ENCODE measurements at places on chromosomes 3 and 15.
A peak's percentile ranks its signal among the peaks of the same experiment; 100 is the strongest.

DNA sequence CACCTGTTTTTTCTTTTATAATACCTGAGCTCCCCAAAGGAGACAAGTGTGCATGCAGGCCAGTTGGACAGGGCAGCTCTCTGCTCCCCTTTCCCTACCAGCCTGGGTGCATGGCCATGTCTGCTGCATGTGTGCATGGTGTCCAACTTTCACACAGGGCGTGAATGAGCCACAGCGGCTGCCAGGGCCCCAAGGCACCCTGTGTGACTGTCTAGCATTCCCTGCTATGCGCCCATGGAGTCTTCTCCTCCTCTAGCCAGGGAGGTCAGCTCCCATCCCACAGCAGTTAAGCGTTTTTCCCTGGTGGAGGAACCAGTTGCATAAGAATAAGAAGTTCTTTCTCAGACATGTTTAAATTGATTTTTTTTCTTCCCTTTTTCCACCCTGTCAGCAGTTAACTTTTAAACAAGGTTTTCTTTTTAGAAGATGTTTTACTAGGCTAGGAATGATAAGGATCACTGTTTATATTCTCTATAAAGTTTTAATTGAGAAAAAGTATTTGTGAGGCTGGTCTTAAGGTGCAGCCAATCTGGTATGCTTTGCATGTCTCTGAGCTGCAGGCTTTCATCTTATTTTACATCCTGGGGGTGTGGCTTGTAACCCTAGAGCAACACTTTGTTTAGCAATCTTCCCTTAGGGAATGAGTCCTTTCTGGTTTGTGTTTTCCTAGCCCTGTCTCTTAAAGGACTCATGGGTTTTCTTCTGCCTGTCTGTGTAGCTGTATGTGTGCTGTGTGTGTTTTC lies 20.5 kb upstream of the OR5H1 start:
- DNase-seq, result no peak

DNA sequence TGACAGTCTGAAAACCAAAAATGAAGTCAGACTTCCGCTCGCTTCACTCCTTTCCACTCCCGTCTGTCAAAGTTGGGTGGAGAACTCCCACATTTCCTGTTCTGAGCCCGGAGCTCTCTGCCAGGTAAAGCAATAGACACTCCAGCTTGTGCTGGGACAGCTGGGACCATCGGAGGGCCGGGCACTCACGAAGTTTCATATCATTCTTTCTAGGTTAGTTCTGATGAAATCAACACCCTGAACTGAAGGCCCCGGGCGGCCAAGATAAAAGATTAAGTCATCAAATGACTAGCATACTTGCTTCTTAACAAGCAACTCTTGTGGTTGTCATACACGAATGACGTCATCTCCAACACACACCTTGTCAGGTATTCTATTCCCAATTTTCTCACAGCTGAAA lies 42.1 kb downstream of the MAGI1 start:
- DNase-seq, result no peak

DNA sequence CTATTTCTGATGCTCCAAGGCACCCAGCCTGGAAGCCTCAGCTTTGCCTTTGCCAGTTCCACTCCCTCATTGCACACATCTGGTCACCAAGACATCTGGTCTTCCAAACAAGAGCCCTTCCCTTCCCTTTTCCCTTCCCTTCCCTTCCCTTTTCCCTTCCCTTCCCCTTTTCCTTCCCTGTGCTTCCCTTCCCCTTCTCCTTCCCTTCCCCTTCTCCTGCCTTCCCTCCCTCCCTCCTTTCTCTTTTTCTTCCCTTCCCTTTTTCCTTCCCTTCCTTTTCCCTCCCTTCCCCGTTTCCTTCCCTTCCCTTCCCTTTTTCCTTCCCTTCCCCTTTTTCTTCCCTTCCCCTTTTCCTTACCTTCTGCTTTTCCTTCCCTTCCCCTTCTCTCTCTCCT lies 2.4 kb upstream of the CGNL1 start:
- no peak for DNase-seq

GRCh38 chr15:50304836-50305235 lies 39.3 kb upstream of the HDC start:
- DNase-seq, result no peak

DNA sequence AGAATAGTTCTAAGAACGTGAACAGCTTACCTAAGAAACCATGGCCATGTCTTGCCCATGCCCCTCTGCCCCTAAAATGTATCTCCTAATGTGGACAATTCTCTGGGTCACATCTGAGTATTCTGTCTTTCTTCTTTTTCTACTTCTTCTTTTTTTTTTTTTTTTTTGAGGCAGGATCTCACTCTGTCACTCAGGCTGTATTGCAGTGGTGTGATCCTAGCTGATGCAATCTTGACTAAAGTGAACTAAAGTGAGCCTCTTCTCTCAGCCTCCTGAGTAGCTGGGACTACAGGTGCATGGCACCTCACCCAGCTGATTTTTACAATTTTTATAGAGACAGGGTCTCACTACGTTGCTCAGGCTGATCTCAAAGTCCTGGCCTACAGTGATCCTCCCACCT lies 204.8 kb upstream of the ZPLD1 start:
- DNase-seq, result no peak

DNA sequence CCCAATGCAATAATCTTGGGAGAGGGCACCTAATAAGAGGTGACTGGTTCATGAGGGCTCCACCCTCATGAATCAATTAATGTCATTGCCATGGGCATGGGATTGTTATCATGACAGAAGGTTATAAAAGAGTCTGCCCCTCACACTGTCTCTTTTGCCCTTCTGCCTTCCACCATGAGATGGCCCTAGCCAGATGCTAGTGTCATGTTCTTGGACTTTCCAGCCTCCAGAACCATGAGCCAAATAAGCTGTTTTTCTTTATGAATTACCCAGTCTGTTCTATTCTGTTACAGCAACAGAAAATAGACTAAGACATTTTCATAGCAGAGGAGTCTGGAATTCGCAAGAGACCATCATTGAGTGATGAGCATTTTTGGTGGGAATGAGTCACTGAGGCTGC lies 16.0 kb upstream of the RAD18 start:
- no peak for DNase-seq

- DNase-seq, result no peak
These were observed 41.9 kb upstream of the ABHD10 start for GRCh38 chr3:111936967-111937366.

GRCh38 chr3:41102053-41102556 lies 97.2 kb upstream of the CTNNB1 start:
- DNase-seq, result peak; percentile 54

DNA sequence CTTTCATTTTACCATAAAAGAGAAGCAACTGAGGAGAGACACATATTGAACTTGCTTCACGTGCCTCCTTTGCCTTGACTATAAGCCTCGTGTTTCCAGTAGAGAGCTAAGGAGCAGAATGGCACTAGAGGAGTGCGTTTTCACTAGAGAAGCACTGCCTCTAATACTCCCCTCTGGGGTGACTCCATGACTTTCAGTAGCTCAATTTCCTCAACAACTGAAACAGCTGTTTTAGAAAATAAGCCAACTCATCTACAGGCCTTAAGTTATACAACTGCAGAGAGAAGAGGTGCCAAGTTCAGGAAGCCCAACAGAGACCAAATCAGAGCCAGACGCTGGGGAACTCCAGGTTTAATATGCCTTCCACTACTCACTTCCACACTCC lies 1.9 kb downstream of the UBP1 start:
- no peak for DNase-seq

DNA sequence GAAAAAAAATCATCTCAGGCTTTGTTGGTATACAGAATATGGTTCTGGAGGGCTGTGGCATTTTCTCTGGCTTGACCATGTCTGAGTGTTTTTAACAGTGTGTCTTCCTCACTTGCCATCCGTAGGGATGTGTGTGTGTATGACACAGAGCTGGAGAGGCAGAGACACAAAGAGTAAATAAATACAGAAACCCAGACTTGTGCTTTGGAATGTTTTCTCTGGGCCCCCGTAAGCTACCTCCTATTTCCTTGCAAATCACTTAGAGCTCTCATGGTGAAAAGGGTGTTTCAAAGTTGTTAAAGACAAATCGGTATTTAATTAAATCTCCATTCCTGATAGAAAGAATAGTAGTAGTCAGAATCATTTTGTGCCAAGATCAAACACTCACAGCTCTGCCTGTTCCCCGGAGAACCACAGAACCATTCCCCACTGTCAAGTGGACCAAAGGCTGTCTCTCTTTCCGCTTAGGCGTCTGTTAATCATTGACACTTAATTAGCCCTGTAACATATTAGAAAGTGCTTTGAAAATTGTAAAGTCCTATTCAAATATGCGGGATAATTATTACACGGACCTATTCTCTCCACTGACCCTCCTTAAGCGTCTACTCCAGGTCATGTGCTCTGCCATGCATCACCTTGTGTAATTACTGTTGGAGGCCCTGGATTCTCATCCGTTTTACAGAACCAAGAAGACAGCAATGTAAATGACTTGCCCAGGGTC lies 313.6 kb upstream of the TLE3 start:
- no peak for DNase-seq

GRCh38 chr15:94478763-94479162 lies 247.4 kb downstream of the MCTP2 start:
- DNase-seq, result no peak

DNA sequence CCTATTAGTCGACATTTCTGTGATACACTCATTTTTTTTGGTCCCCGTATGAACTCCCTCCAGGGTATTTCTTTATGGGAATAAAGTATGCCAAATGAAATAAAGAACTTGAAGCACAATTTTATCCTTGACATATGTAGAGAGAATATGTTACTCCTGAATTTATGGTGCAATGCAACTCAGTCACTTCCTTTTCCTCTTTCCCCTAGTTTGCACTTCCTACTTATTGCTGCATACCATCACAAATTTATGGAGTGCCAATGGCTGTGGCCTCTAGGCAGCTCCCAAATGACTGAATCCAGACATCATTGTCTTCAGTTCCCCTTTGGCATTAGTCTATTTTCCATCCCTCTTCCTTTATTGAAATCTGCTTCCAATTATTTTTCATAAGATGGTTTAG lies 403.5 kb downstream of the FHIT start:
- no peak for DNase-seq

DNA sequence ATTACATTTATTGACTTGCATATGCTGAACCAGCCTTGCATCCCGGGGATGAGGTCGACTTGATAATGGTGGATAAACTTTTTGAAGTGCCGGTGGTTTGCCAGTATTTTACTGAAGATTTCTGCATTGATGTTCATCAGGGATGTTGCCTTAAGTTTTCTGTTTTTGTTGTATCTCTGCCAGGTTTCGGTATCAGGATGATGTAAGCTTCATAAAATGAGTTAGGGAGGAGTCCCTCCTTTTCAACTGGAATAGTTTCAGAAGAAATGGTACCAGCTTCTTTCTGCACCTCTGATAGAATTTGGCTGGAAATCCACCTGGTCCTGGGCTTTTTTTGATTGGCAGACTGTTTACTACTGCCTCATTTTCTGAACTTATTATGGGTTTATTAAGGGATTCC lies 250.8 kb downstream of the TBC1D5 start:
- no peak for DNase-seq

GRCh38 chr3:194485468-194485880 lies 1.3 kb downstream of the ATP13A3 start:
- DNase-seq, result no peak

DNA sequence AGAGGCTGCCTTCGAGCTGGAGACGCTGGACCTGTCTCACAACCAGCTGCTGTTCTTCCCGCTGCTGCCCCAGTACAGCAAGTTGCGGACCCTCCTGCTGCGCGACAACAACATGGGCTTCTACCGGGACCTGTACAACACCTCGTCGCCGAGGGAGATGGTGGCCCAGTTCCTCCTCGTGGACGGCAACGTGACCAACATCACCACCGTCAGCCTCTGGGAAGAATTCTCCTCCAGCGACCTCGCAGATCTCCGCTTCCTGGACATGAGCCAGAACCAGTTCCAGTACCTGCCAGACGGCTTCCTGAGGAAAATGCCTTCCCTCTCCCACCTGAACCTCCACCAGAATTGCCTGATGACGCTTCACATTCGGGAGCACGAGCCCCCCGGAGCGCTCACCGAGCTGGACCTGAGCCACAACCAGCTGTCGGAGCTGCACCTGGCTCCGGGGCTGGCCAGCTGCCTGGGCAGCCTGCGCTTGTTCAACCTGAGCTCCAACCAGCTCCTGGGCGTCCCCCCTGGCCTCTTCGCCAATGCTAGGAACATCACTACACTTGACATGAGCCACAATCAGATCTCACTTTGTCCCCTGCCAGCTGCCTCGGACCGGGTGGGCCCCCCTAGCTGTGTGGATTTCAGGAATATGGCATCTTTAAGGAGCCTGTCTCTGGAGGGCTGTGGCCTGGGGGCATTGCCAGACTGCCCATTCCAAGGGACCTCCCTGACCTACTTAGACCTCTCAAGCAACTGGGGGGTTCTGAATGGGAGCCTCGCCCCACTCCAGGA lies 21.1 kb downstream of the NRROS start:
- DNase-seq, result no peak

DNA sequence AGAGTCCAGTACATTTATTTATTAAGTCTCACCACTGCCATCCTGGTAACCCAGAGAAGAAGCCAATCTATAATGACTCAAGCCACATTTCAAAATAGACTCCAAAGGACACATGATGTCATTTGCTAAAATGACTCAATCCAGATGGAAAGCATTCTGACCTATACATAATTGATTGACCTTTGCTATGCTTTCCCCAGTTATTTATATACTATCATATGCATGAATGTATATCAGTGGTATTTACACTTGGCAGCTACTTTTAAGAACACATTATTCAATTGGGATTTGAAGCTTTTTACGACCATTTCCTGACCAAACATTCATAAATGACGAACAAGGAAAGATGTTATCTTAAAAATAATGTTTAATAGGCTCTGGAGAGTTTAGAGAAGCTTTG lies 297.2 kb downstream of the FHIT start:
- no peak for DNase-seq

DNA sequence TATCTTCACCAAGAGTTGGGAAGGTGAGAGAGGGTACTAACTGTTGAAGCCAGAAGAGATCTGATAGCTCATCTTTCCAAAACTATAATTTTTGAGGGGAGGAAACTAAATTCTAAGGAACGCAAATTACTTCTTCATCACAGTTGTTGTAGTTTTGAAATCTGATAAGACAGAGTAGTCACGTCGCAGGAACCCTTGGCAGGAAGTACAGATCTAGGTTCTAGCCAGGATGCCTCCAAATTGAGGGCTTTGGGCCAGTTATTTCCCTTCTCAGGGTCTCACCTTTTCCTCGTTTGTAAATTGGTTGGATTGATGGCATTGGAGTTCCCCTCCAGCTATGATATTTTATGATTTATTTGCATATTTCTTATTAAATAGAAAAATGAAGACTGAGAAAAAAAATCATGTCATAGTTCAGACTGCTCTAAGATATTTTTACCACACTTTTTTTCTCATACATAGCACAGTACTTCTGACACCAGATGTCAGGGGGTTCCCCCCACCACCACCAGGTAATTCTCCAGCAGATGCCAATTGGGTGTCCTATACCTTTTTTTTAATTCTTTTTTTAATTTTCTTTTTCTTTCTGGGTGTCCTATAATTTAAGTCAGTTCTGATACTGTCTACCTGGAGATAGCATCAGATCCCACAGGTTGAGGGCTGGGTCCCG lies 32.3 kb upstream of the APH1B start:
- DNase-seq, result no peak

DNA sequence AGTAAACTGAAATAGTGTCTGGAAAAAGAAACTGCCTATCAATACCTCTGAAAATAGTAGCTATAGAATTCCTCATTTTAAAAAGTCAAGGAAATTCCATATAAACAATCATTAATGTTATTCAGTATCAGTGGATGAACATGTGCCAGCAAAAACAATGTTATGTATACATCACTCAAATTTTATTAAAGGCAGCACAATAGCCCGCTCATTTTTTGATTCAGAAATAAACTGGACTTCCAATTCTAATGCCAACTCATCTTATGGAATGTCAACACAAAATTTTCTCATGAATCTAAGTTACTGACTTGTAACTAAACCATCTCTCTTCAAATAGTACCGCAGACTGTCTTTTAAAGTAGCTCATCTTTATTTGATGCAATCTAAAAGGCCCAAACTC lies 19.0 kb downstream of the THBS1 start:
- DNase-seq, result no peak

- no peak for DNase-seq
These were observed 6.1 kb upstream of the CMTM6 start for GRCh38 chr3:32508711-32509110.
